ENCODE measurements at places on chromosomes 3 and 15.

GRCh38 chr15:37136666-37137065, 36.3 kb upstream of the MEIS2 start:
- DNase-seq = no peak

- no peak for DNase-seq
These were observed 372.0 kb upstream of the ATP10A start for GRCh38 chr15:26234976-26235767.

GRCh38 chr3:135128818-135129217, 333.8 kb downstream of the EPHB1 start:
- DNase-seq = no peak

DNA sequence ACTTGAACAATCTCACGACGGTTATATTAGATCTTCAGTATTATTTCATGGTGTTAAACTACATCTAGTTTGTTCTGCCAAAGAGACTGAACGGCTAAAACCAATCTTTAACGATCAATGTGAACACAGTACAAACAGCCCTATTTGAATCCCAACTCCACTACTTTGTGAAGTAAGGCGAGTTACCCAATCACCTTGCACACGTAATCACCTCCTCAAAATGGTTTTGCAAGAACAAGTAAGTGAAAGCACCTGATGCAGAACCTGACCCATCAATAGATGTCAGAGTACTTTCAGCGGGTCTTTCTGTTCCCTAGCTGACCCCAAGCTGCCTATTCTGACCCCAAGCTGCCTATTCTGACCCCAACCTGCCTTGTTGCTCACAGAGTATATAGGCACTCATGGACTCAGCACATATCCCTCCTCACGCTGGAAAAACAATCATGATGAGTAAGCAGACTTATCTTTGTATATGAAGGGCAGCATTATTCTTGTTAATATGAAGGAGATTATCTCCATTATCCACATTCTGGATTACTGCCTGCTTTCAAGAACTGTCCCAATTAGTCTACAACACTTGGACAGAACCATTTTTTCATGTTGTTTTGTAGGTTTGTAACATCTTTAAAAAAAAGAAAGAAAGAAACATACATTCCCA, 3.7 kb downstream of the KPNA1 start:
- no peak for DNase-seq

GRCh38 chr3:32062950-32063582, 43.4 kb upstream of the GPD1L start:
- no peak for DNase-seq

DNA sequence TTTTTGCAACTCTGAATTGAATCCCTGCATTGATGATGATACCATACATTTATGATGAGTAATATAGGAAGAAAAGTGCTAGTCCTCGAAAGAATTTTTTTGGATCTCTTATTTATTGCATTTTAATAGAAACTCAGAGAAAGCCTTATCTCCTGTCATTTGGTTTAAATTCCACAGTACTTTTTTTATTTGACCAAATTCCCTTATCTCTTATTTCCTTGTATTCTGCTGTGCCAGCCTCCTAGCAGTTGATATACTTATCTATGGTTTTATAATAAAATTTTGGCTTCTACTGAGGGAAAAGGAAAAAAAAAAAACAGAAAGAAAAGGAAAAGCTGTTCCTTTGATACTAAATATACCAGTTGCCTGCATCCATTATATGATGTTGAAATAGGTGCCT, 535.1 kb upstream of the NR2F2 start:
- DNase-seq = no peak

GRCh38 chr3:113953677-113954076, 5.9 kb downstream of the ZDHHC23 start:
- DNase-seq = no peak

GRCh38 chr3:35921718-35922117, 282.4 kb downstream of the ARPP21 start:
- no peak for DNase-seq
